Frontal cortex (tissue), 4 donors: ENCODE measurements at places on chromosomes 5 and 9.
A peak's percentile ranks its signal among the peaks of the same experiment; 100 is the strongest.

DNA sequence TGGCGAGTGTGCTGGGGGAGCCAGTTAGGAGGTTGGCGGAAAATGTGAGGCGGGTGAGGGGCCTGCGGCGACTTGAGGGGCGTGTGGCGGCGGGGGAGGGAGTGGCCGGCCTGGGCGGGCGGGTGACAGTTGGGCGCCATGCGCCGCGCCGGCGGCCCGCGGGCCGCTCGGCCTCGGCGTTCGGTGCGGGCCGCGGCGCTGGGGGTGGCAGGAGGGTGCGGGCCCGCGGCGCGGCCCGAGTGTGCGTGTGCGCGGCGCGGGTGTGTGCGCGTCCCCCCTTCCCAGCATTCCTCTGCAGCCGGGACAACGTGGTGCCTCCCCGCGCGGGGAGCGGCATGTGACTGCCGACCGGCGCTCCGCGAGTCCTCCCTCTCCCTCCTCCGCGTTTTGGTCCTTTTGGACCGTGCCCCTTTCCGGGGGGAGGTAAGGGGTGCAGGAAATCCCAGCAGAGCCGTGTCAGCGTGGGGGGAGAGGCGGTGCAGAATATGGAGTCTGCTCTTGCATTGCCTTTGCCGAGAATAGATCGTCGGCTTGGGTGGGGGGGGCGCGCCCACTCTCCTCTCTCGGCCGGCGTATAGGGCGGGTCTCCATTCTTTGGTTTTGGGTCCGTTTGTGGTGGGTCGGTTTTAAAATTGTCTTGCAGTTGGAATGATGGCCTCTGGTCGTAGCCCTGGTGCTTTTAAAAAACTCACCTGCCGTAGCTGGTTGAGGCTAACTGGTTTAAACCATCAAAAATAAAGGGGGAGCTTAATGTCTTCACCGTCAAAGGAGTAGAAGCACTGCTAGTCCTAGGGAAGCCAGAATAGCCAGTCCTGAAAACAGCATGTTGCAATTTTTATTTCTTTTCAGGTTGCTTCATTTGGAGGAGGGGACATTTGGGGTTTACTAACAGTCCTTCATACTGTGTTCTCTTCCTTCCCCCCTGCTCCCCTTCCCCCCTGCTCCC is 2.0 kb downstream of the LARP1 start:
- DNase-seq, result peak; percentile 65

GRCh38 chr5:102583276-102584124 is 84.7 kb upstream of the SLCO6A1 start:
- DNase-seq, result no peak

GRCh38 chr5:139633295-139634027 is 14.7 kb upstream of the CXXC5 start:
- peak; percentile 72 for DNase-seq

DNA sequence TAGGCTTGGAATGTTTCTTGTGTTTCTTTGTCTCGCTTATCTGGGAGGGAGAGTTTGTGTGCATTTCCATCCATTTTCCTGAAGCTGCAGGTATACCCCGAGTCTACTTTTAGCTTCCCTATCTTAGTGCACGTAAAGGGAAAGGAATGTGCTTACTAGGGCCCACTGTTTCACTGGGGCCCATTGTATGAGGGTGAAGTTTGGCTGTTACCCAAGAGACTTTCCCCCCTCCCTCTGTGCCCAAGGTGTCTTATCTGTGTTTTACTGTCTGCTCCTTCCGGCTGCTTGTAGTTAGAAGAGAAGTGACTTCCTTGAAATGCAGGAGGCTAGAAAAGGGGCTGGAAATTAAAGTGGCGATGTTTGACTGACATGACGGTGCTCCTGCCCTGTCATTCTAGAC is 12.1 kb upstream of the BTNL3 start:
- no peak for DNase-seq

GRCh38 chr5:112338681-112339337 is 80.3 kb downstream of the EPB41L4A start:
- no peak for DNase-seq

DNA sequence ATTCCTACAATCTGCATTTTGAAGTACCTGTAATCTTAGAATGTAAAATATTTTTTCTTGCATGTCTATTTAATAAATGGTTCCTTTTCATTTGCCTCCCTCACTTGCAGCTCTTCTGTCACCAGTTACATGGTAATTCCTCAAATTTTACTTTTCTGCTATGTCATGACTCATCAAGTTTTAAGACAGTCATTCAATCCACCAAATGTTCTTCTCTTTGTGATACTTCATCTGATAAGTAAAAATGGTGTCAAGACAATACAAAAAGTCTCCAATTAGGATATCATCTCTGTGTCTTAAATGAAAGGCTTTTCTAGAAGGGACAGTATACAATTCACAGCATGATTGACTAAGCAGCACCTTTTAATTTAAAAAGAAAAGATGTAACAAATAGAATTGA is 104.9 kb upstream of the FTMT start:
- no peak for DNase-seq

GRCh38 chr9:78958892-78959291 is 612.9 kb upstream of the TLE4 start:
- DNase-seq, result no peak

- no peak for DNase-seq
Measured at GRCh38 chr5:383066-383465, 59.9 kb upstream of the EXOC3 start.

- no peak for DNase-seq
Measured at GRCh38 chr5:140011297-140011802, 31.7 kb downstream of the NRG2 start.

DNA sequence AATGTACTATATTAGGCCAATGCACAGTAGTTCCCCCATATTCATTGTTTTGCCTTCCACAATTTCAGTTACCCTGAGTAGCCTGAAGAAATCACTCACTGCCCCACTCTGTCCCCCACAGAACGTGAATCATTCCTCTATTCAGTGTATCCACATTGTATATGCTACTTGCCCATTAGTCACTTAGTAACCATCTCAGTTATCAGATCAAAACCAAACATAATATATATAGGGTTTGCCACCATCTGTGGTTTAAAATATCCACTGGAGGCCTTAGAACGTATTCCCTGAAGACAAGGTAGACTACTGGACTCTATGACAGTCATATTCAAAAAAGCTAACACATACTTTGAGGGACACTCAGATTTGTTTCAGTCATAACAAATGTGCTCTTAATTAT is 465.7 kb upstream of the RGMB start:
- no peak for DNase-seq

GRCh38 chr9:94175669-94176068 is 83.4 kb upstream of the ZNF169 start:
- no peak for DNase-seq

- no peak for DNase-seq
Measured at GRCh38 chr5:138000102-138000723, 32.7 kb downstream of the FAM13B start.

- DNase-seq, result no peak
Measured at GRCh38 chr5:147887930-147888329, 9.4 kb downstream of the SCGB3A2 start.

- DNase-seq, result no peak
Measured at GRCh38 chr5:53253421-53253871, 143.9 kb upstream of the MOCS2 start.

GRCh38 chr9:31103836-31104235 is 1280.6 kb upstream of the ACO1 start:
- DNase-seq, result no peak

DNA sequence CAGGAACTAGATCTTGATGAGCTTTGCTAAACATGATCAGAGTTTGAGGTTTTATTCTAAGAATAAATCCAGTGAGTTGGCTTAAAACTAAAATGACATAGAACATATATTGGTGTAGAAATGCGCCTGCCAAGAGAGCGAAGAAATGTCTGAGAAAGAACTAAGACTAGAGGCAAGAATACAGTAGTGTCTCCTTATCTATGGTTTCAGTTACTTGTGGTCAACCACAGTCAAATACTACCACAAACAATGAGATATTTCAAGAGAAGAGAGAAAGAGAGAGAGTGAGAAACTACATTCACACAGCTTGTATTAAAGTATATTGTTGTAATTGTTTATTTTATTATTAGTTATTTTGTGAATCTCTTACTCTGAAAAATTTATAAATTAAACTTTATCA is 254.4 kb upstream of the CDH10 start:
- DNase-seq, result no peak

GRCh38 chr5:142542906-142543305 is 143.0 kb downstream of the FGF1 start:
- DNase-seq, result peak; percentile 22

DNA sequence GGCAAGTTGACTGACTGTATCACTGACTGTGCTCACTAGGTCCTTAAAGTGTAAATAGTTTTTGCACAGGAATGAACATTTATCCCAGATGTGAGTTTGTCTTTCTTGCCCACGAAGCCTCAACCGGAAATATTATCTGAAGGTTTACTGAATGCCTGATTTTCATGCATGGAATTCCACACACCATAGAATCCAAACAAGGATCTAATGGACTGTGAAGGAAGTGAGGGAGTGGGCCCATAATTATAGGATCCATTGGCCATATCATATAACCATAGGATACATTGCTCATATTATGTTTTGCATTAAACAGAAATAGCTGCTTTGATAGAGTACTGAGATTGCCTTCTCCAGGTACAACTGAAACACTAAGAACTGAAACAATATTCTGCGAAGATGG is 1057.2 kb upstream of the EDIL3 start:
- DNase-seq, result no peak

DNA sequence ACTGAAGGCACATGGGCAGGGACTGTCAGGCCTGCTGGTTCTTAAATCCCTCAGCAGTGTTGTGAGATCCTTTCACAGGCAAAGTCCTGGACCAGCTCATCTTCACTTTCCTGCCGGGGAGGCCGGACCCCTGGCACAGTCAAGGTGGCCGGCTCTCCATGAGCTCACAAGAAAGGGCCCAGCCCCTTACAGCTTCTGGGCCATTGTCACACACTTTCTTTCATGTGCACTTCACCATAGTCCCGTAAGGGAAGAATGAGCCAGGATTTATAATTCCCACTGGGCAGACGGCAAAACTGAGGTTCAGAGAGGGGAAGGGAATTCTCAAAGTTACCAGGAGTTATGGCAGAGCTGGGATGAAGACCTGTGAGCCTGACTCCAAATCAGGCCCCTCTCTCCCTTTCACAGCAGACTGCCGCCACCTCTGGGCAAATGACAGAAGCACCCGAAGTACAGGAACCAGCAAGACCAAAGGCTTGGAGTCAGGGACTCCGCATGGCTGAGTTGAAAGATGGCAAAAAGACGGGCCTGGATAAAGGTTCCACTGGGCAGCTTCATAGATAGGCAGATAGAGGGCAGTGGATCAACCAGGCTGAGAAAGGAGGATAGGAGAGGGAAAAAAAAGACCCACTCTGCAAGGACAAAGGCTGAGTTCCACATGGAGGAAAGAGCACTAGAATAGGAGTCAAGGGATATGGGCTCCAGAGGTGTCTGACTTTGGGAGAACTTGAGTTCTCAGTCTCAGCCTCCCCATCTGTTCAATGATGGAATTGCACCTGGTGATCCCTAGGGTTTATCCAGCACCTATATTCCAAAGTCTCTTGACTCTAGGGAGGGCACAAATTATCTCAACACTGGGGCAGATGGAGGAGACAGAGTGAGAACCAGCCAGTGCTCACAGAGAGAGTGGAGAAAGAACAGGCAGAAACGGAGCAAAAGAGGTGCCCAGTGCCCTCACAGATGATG is 128.7 kb downstream of the PAX5 start:
- DNase-seq, result no peak

GRCh38 chr5:83955916-83956315 is 235.3 kb upstream of the HAPLN1 start:
- no peak for DNase-seq

DNA sequence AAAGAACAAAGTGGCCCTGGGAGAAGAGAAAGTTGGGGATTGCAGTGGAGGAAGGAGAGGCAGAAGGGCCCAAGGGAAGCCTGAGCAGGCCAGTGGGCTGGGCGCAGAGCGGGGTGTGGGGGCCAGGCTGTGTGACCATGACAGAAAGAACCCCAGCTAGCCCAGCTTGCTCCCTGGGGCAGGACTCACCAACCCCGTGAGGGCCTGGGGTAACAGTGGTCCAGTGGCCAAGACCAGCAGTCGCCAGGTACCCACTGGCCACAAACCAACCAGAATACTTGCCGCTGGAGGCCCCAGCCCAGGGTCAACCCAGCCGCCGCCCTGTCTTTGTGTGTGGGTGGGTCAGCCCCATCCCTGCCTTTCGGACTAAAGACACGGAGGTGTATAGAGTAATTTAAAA is 146.5 kb downstream of the CACNA1B start:
- no peak for DNase-seq

DNA sequence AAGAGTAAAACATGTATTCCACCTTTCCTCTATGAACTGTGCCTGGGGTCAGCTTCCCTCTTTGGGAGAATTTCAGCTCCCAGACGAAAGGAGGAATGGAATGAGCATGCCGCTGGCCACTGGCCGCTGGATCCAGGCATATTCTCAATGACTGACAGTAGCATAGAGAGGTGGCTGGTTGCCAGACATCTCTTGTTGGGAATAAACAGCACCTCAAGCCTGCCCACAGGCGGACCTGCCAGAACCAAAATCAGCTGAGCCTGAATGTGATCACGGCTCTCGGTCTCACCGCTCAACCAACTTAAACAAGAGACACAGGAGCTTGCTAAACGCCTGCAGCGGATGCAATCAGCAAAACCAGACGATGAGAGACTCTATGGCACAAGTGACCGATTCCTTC is 20.6 kb downstream of the TBC1D9B start:
- no peak for DNase-seq

GRCh38 chr5:119071561-119071995 is 691 bp downstream of the DMXL1 start:
- no peak for DNase-seq

DNA sequence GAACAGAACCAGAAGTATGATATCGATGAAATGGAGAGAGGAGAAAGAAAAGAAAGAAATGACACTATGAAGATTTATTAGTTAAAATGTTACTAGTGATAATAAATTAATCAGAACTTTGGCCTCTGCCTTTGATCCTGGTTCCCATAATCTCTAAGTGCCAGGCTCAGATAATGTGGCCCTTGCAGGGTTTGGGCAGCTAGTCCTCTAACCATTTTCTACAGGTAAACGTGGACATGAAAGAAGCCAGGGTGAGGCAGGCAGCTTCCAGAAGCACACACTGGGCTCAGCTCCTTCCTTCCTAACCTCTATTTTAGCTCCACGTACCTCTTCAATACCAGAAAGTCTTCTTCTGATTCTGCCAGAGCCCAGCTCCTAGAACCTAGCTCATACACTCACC is 30.6 kb downstream of the SYK start:
- no peak for DNase-seq

DNA sequence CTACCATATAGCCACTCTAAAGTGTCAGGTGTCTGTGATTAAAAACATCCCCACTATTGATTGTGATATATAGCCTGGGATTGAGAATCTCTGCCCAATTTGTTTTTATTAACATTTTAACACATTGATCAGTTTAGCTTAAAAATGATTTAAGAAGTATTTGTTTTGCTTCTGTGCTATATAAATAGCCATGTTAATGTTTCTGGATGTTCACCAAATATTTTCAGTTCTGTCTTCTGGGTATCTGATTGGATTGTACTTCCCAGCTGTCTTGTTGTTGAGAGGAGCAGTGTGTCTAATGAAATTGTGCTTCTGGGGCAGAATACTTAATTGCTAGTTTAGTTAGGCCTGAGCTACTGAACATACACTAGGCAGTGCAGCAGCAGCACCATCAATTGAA is 126.6 kb upstream of the TUSC1 start:
- no peak for DNase-seq
